HuH-7.5 (cell line): ENCODE measurements at places on chromosomes 4 and X.

GRCh38 chr4:15756361-15756861, 21.7 kb upstream of the CD38 start:
- DNase-seq = no peak

DNA sequence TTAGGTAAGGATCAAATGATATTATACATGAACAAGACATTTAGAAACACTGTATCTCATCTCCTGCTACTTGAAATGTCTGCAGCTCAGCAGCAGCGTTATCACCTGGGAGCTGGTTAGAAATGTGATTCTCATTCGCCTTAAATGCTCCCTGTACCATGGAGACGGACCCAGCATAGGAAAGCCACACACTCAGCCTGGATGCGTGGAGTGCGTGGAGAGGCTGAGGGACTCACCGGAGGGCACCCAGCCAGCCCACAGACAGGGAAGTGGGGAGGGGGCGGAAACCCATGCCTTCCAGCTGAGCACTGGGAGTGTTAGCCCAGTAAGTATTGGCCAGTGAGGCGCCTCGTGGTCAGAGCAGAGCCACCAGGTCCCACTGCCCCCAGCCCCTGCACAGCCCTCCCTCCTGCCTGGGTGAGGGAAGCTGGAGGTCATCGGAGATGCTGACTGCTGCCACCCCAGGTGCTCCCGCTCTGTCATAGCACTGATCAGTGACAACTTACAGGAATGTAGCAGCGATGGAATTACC, 15.2 kb downstream of the SUPT20HL1 start:
- no peak for DNase-seq

GRCh38 chrX:9604111-9604907, 139.5 kb downstream of the TBL1X start:
- DNase-seq = no peak

- DNase-seq = no peak
Observed at GRCh38 chrX:1444561-1445500, 7.9 kb downstream of the ASMTL start.

DNA sequence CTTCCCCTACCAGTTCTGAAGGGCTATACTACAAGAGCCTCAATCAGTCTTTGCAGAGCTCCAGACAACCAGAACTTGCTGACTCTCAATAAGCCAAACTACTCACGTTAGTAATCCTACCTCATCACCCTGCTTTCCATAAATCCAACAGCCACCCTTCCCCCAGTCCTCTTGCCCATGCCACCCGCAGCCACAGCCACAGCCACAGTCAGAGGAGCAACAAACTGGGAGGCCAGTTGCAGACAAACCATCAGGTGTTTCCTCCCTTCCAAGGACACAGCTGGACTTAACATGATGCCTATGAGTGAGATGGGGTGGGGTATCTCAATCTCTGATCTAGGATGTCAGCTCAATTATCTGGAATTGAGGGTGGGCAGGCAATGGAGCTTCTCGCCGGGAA, 1.0 kb downstream of the GABRA3 start:
- DNase-seq = no peak

DNA sequence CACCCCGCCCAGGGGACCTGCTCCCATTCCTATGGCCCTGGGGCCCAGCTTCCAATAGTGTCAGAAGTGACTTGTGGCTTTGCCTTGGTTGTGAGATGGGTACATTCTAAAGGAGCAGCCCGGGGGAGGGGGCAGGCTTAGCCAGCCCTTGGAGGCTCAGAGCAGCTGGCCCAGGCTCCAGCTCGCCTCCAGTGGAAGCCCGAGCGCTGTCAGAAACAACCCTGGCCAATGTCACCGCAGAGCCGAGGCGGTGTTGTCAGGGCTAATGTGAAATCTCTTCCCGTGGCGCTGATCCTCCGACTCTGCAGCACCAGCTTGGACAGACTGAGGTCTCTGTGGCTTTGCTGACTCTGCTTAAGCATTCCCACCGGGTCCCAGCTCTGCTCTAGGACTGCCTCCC, 29.2 kb upstream of the ZNF81 start:
- DNase-seq = no peak

DNA sequence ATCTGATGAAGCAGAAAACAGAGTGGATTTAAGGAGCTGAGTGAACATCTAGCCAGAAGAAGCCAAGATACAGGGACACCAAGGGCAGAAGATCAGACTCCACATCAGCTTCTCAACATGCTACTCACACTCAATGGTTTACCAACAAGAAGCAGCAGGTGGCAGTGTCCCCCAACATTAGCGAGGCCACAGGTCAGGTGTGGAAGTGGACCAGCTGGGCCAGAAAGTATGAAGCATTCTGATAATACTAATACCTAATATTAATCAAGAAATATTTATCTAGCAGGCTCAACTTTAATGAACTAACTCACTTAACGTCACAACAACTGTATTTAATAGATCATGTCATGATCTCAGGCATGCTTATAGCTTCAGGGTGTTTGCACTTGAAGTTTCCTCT, 73.4 kb upstream of the TTC29 start:
- DNase-seq = no peak

DNA sequence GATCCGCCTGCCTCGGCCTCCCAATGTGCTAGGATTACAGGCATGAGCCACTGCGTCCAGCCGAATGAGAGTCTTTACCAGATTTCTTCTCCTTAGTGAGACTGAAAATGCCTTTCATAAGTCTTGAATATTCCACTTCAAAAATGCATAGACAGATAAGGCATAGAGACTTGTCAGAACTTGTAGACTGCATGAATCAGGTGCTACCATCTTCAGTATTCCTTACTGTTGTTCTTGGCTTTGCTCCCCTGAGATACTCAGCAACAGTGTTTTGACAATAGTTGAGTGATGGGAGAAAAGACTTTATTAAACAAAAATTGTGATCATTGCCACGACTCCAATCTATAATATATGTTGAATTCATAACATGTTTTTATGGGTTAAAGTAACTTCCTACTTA, 11.0 kb downstream of the TKTL2 start:
- no peak for DNase-seq

GRCh38 chr4:89285745-89286144, 21.9 kb downstream of the GPRIN3 start:
- DNase-seq = no peak

DNA sequence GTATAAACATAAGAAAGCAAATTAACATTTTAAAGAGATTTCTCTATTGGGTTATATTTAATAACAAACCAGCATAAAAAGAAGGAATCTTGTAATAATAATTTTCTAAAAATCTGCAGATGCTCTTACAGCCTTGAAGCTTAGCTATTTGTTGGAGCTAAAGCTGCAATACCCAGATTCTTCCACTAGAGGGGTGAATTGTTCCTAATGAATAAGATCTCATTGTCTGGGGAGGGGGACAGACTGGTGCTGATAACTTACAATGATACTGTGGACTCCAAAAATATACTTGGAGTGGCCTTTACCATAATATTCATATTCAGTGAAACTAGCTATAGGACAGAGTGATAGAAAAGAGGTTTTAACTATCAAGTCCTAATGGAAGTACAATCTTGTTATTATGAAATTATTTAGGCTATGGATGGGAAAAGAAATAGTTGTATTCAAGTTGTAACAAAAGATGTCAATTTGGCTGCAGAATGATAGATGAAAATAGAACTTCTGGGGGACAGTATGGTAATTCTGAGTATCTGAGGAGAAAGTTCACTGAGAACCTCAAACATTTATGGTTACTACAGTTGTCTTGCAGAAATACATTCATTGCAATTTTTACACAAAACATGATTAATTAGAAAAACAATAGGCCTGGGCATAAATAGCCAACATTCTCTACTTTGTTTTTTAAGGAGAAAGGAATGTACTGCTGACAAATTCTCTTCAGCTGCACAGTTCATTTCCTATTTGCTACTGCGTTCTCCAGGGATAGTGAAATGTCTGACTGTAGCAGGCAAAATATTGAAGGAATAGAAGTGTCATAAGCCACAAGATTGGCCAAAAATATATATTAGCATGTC, 443.3 kb downstream of the GBA3 start:
- peak; percentile 33 for DNase-seq

DNA sequence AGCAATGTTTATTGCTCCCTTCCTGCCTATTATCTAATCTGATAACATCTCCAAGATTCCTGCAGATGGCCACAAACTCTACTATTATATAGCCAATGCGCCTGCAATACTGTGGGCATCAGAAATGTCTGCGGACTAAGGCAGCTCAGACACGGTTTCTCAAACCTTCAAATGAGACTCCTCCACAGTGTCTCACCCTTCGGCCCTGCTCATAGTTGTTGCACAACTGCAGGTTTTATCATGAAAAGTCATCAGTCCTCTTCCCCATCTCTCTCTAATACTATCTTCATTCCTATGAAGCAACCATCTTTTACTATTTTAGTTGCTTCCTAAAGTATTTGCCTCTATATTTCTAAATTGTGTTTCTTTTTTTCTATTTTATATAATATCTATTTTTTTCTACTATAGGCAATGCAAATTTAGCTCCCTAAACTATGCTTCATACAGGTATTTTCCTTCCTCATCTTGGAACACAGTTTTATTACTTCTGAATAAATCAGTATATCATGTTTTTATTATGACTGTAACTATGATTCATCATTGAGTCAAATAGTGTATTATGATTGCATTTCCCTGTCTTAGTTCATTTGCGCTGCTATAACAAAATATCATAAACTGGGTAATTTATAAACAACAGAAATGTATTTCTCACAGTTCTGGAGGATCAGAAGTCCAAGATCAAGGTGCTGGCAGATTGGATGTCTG, 129.7 kb upstream of the EDNRA start:
- DNase-seq = no peak

GRCh38 chr4:141614878-141615586, 21.4 kb upstream of the IL15 start:
- no peak for DNase-seq

DNA sequence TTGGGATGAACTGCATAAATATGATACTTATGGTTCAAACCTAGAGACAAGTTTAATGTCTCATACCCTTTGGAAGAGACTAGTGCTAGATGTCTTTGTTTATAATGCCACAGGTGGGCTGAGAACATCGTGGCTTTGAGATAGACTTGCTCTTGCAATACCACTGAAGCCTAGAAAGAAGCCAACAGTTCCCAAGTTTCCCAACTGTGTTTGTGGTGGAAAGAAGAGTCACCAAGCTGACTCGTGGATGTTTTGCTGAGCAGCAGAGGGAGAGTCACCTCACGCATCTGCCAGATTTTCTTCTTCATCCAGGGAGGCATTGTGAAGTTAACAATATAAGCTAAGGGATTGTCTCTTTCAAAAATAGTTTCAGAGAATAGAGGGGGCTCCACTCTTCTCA, 1076.2 kb downstream of the C4orf33 start:
- no peak for DNase-seq
